Gastroesophageal sphincter (tissue), 4 donors: ENCODE measurements at places on chromosomes 7 and 10.

GRCh38 chr7:39527951-39528350 lies 38.3 kb upstream of the YAE1 start:
- no peaks in the 10 kb centered on the region for H3K27me3 ChIP-seq
- no peak overlapping the region for H3K27ac ChIP-seq
- no peak overlapping the region for H3K4me3 ChIP-seq
- H3K36me3 ChIP-seq: no peaks in the 10 kb centered on the region
- ATAC-seq: no peak
- H3K4me1 ChIP-seq: no peaks in the 10 kb centered on the region

- ATAC-seq: no peak
- H3K4me3 ChIP-seq: peak overlapping the region; percentile 80
- peak overlapping the region; percentile 93 for H3K27ac ChIP-seq
- H3K36me3 ChIP-seq: no peaks in the 10 kb centered on the region
- H3K27me3 ChIP-seq: no peaks in the 10 kb centered on the region
Observed at GRCh38 chr7:100825751-100826513, 1.4 kb downstream of the EPHB4 start.

DNA sequence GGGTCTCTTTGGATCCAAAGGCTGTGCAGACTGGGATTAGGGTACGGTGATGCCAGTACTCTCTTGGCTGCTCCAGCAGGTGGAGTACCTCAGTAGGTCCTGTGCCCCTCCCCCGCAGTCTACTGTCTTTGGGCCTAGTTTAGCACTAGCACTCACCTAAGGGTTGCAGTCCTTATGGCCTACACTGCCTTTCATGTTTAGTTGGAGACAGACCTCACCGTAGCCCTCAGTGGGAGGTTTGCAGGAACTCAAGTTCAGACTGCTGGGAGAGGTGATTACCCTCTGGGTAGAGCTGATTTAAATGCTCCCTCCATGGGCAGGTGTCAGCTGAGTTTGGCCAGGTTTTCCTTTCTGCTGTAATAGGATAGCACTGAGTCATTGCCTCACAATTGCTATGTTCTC lies 210.8 kb upstream of the TMEM196 start:
- no peak overlapping the region for H3K4me3 ChIP-seq
- H3K4me1 ChIP-seq: no peaks in the 10 kb centered on the region
- no peak overlapping the region for H3K27ac ChIP-seq
- ATAC-seq: no peak
- no peaks in the 10 kb centered on the region for H3K36me3 ChIP-seq

DNA sequence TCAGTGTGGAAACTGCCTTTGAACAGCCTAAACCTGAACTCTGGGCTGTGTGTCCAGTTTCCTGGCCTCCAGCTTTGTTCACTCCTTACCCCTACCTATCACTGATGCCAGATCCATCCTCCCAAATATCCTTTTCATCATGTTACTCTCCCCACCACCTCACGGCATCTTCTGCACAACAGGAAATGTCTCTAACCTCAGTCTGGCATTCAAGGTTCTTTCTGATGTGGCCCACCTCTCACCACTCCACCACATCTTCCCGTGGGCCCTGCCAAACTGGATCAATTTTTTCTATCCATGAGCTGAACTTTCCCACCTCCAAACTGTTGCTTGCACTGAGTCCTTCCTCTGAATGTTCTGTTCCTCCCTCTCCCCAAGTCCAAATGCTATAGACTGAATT lies 35.8 kb upstream of the MAP3K8 start:
- H3K36me3 ChIP-seq: no peaks in the 10 kb centered on the region
- H3K27ac ChIP-seq: no peak overlapping the region
- peaks cover 8% of the 10 kb centered on the region for H3K4me1 ChIP-seq
- H3K27me3 ChIP-seq: no peaks in the 10 kb centered on the region
- no peak overlapping the region for H3K4me3 ChIP-seq

DNA sequence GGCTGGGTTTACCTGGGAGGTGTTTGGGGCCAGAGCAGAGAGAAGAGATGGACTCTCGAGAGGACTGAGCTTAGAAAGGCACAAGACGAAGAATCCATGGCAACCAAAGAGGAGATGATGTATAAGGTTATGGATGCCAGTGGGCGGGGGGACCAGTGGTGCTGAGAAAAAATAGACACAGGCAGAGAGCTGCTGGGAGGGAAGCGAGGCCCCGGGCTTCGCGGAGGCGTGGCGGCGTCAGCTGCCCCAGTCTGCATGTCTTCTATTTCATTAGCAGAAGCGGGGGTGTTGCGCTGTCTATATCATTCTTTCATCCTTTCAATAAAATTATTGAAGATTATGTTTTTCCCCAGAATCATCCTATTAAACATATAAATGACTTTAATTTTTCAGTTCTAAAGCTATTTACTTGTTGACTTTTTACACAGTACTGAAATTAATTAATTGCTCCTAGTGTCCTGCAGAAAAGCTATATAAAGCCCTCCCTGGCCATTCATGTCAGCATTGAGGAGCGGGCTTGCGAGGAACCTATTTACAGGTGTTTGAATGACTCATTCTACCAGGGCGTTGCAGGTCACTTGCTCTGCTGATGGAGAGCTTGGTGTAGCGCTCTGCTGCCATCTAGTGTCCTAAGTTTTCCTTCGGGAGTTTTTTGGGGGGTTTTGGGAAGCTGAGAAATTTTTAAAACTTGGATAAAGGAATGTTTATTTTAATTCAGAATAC lies 42.9 kb upstream of the BHLHA15 start:
- no peak overlapping the region for H3K4me3 ChIP-seq
- H3K4me1 ChIP-seq: peaks cover 2% of the 10 kb centered on the region
- H3K27me3 ChIP-seq: no peaks in the 10 kb centered on the region
- no peaks in the 10 kb centered on the region for H3K36me3 ChIP-seq
- H3K27ac ChIP-seq: no peak overlapping the region

GRCh38 chr7:111727905-111728634 lies 165.8 kb upstream of the IMMP2L start:
- H3K4me1 ChIP-seq: no peaks in the 10 kb centered on the region
- no peaks in the 10 kb centered on the region for H3K36me3 ChIP-seq
- no peak for ATAC-seq
- no peaks in the 10 kb centered on the region for H3K27me3 ChIP-seq
- no peak overlapping the region for H3K4me3 ChIP-seq
- H3K27ac ChIP-seq: no peak overlapping the region

DNA sequence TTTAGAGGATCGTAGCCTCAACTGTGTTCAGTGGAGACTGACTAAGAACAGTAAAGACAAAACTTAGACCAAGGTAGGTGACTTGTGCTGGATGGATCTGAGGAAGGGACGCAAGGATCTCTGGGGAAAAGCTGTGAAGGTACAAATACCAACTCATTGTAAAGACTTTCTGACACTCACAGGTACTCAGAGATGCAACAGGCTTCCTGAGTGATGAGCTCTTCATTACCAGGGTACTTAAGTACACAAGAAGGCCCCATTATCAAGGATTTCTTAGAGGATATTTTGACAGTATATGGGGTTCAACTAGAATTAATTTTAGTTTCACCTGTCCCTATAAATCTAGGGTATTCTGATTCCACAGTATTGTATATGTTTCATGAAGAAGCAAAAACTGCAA lies 440.7 kb downstream of the PLXDC2 start:
- no peaks in the 10 kb centered on the region for H3K27me3 ChIP-seq
- no peaks in the 10 kb centered on the region for H3K36me3 ChIP-seq
- no peak overlapping the region for H3K27ac ChIP-seq
- H3K4me1 ChIP-seq: no peaks in the 10 kb centered on the region
- ATAC-seq: no peak

- H3K27ac ChIP-seq: no peak overlapping the region
- no peaks in the 10 kb centered on the region for H3K27me3 ChIP-seq
- H3K36me3 ChIP-seq: no peaks in the 10 kb centered on the region
- ATAC-seq: no peak
- H3K4me3 ChIP-seq: no peak overlapping the region
- H3K4me1 ChIP-seq: no peaks in the 10 kb centered on the region
Observed at GRCh38 chr7:41476460-41476803, 226.5 kb downstream of the INHBA start.

DNA sequence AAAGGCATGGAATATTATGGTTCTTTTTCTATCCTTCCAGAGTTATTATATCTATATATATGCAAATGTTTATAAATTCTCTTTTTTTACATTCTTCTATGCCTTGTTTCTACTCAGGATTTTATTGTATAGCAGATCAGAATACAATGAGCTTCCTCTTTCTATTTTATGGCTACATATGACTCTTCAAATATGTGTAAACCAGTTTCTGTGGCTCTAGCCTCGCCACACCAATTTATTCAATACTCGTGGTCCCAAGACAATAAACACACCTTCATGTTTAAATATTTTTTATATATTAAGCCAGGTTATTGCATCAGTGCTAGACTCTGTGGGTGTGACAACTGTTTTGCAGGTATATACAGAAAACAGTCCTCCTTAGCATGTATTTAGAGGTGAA lies 237.5 kb upstream of the MKLN1 start:
- H3K4me3 ChIP-seq: no peak overlapping the region
- H3K27me3 ChIP-seq: no peaks in the 10 kb centered on the region
- H3K4me1 ChIP-seq: peaks cover 96% of the 10 kb centered on the region
- H3K36me3 ChIP-seq: peaks cover 20% of the 10 kb centered on the region
- H3K27ac ChIP-seq: no peak overlapping the region
